ENCODE measurements at places on chromosomes 12 and 14.

DNA sequence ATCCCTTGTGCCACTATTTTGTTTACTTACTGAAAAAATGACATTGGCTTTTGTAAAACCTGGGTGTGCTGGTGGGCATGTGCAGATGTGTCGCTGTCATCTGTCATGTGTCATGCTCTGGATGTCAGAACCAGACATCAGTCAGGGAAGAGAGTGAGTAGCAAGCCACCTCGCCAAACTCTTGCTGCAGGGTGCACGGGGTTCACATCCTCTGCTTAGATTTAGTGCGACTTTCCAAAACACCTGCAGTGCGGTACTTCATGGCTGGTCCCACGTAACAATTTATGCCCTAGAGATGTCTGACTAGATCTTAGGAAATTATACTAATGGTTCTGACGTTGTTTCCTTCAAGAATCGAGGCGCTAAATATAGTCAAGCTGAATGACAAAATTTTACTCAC lies 106.7 kb downstream of the CRADD start:
- DNase-seq: peak; percentile 37

DNA sequence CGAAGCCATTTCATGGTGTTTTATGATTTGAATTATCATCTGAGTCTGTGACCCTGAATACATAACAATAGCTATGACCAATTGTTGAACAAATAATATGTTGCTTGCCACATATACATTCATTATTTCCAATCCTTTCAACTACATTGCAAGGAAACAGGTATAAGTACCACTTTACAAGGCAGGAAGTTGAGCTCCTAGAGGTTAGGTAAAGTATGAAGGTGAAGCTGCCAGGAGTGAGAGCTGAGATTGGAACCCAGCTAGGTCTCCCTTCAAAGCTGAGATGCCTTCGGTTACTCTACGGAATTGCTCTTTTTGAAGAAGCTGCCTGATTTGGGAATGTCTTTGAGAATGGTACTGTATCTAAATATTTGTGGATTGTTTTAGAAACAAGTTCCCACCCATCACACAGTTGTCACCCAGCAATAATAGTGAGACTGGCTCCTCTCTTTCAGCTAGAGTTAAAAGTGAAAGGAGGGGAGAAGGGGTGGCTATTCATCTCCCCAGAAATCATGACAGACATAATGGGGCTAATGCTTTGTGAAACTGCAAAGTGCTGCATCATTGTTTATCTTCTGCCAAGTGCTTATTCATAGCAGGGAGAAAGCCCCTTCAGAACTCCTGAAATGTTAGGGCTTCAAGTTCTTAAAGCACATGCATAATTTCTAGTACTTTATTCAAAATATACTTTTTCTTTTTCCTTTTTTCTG lies 75.9 kb upstream of the AMIGO2 start:
- no peak for DNase-seq

DNA sequence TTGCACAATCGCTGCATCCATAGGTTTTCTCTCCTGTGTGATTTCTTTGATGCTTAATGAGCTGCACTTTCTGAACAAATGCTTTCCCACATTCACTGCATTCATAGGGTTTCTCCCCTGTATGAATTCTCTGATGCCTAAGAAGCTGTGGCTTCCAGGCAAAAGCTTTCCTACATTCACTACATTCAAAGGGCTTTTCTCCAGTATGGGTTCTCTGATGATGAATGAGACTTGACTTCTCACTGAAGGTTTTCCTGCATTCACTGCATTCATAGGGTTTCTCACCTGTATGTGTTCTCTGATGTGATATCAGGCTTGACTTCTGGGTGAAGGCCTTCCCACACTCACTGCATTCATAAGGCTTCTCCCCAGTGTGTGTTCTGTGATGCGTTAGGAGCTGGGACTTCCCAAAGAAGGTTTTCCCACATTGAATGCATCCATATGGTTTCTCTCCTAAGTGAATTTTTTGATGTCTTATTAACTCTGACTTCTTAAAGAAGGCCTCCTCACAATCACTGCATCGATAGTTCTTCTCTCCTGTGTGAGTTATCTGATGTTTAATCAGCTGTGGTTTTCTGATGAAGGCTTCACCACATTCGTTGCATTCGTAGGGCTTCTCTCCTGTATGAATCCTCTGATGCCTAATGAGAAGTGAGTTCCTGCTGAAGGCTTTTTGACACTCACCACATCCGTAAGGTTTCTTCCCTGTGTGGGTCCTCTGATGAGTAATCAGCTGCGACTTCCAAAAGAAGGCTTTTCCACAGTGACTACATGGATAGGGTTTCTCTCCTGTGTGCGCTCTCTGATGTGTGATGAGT lies 30.3 kb downstream of the ZNF605 start:
- no peak for DNase-seq

- DNase-seq: no peak
Observed at GRCh38 chr14:52910572-52910971, 40.3 kb downstream of the FERMT2 start.

Data from activated CD4-positive, alpha-beta T cell treated with anti-CD3 and anti-CD28 coated beads for 24 hours (primary cell).